T-helper 1 cell (primary cell): ENCODE measurements at places on chromosomes 13 and 19.

GRCh38 chr19:50833802-50834167, 411 bp upstream of the KLK15 start:
- DNase-seq = no peak

DNA sequence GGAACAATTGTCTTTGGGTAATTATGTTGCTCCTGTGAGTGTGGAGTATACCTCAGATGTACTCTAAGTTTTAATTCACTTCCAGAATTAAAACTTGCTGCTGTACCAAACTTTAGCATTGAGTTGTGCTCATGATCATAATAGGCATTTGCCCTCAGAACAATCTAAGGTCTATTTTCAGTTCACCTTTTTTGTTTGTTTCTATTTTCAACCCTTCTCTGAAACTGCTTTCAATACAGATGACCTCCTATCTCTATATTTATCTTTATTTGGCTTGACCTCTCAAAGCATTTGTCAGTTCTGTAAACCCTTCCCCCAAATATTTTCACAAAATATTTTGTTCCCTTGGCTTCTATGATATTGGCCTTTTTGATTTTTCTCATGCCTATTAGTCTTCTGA, 873.0 kb downstream of the OLFM4 start:
- no peak for DNase-seq

DNA sequence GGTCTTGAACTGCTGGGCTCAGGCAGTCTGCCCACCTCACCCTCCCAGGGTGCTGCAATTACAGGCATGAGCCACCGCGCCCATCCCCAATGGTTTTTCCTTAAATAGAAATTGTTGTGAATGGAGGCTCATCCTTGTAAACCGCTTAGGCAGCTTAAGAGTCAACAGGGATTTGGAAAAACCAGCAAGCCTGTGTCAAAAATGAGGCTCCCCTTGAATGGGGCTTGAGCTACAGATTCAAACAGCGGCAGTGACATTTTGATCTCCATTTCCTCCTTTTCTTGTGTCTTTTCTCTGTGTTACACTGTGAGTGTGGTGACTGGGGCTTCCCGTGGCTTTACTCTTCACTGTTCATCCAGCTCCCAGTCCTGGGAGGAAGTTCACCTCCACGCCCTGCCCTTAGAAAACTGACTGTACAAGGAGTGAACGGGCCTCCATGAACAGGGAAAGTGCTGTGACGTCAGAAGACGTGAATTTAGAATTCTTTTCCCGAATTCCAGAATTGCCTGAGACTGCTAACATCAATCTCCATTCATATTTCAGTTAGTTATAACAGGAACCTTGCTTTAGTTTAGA, 15.3 kb upstream of the RAB8A start:
- no peak for DNase-seq

DNA sequence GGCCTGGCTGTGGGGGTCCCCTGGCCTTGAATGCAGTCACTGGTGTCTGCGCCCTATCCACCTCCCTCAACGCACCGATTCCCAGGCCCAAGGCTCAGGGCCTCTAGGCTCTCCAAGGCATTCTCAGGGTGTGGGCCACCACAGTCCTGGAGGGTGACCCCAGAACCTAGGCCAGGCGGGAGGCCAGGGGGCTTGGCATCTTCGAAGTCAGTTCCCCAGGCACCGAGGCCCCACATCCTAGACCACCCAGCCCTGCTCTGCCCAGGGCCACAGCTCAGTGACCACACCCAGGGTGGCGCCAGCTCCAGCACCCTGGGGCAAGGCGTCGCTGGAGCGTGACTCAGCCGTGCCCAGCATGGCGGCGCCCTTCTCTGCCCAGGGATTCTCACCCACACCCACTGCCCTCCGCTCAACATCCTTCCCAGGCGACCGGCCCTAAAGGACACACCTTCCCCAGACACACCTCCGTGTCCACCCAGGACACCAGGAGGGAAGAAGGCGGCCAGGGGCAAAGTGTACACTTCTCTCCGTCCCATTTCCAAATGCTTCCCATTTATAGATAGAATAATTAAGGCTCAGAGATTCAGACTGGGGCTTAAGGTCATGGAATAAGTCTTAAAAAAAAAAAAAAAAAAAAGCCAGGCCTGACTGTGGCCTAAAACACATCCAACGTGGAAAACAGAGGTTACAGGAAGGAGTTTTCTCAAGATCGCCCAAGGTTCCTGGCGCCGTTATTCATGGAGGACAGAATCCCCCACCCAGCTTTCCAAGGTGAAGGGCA, 36.4 kb upstream of the NANOS3 start:
- DNase-seq = peak; percentile 50

DNA sequence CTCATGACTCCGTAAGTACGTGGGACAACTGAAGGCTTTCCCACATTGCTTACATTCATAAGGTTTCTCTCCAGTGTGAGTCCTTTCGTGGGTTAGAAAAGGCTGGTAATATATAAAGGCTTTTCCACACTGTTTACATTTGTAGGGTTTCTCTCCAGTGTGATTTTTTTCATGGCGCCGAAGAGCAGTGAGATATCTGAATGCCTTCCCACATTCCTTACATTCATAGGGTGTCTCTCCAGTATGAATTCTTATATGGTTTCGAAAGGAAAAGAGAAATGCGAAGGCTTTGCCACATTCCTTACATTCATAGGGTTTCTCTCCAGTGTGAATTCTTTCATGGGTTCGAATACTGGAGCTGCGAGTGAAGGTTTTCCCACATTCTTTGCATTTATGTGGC, 29.5 kb downstream of the ZNF490 start:
- no peak for DNase-seq

- DNase-seq = no peak
Measured at GRCh38 chr19:46976845-46977320, 42.8 kb upstream of the NPAS1 start.

DNA sequence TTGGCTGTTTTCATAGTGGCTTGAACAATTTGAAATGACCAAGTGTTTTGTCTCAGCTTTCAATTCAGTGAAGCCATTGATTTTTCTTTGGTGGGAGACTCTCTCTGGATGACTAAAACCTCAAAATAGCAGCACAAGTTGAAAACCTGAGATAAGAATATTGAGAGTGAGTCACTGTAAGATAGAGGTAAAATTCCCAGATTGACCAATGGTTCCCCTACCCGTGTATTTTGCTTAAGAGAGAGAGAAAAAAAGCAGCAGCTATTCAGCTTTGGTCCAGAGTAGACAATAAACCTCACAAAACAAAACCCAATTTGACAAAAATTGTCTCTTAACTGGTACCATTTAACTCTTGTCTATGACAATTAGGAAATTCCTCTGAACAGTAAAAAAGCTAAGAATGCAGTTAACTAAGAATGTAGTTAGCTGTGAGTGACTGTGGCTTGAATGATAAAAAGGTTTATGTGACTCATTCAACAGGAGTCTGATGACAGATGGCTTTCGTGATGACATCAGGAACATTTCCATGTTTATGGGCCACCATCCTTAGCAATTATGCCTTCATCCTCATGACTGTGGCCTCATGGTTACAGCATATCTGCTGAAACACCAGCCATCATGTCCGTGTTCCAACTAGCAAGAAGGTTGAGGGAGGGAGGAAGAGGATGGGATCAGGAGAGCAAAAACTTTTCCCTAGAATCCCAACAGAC, 356.9 kb downstream of the NDFIP2 start:
- DNase-seq = no peak

DNA sequence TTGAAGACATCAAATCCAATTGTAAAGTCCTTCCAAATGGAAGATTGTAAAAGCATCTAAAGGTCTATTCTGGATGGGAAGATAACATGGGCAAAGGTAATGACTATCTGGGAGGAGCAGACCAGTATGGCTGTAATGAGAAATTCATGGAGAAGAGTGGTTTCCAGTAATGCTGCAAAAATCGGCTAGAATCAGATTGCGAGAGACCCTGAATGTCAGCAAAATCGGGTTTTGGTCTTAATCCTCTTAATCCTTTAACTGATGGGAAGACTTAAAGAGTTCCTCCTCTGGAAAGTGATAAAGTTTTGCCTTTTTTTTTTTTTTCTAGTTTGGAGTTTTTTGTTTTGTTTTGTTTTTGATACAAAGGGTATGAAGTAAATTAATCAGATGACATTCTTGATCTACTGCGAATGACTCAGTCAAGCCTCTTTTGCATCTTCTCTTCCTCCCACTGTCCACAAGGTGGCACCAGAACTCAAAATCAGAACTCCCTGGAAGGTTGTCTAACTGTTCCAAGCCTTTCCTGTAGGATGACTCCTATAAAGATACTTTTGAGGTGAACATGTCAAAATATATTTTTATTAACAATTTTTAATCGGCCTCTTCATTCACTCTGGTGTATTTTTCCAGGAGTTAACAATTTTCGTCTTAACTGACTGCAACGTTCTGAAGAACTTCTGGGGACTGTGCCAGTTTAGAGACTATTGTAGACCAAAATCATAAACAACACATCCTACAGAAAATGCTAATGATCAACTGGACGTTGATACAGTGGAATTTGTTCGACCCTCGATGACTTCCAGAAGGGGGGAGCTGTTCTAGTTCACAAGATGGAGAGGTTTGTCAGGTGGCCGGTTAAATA, 213.3 kb upstream of the MIR17HG start:
- no peak for DNase-seq
